GM23248 (cell line): ENCODE measurements at places on chromosomes 13 and 19.

DNA sequence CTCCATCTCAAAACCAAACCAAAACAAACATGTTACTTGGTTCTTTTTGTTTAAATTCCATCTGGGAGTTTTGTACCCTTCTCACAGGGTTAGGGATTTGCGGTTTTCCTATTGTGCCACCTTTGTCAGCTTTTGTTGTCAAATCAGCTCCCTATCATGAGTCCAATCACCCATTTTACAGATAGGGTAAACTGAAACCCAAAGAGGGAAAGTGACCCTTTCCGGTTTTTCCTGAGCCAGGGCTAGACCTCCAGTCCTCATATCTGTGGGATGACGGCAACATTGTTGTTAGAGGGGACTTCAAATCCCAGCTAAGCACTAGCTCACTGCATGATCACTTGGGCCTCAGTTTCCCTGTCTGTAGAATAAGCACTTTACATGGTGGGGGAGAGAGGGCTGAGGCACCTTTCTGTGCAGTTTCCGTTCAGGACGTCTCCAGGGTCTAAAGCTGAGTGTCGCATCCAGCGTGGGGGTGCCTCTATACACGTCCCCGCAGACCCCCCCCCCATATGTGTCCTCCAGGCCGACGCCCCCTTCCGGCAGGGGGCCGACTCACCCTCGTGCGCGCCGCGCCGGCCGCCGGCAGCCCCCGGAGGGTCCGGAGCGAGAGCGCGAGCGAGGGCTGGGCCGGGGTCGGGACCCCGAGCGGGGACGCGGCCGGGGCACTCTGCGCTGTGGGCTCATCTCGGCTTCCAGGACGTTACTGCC is 3.9 kb downstream of the CCDC194 start:
- no peak for DNase-seq

GRCh38 chr19:3321696-3322095 is 44.7 kb upstream of the NFIC start:
- no peak for DNase-seq

- peak; percentile 39 for DNase-seq
Observed at GRCh38 chr19:54179921-54180461, 7.0 kb upstream of the TMC4 start.

GRCh38 chr19:18223860-18224524 is 2.2 kb downstream of the PDE4C start:
- no peak for DNase-seq

- DNase-seq = no peak
Observed at GRCh38 chr13:79614250-79614918, 133.4 kb downstream of the NDFIP2 start.

GRCh38 chr13:76723551-76724232 is 162.5 kb downstream of the KCTD12 start:
- DNase-seq = peak; percentile 95

- DNase-seq = no peak
Observed at GRCh38 chr19:18086590-18087138, at the start of gene IL12RB1. Gene IL12RB1, minus strand, starts transcription at chr19:18086934. Its CDS starts 111 bp downstream, at chr19:18086823.

DNA sequence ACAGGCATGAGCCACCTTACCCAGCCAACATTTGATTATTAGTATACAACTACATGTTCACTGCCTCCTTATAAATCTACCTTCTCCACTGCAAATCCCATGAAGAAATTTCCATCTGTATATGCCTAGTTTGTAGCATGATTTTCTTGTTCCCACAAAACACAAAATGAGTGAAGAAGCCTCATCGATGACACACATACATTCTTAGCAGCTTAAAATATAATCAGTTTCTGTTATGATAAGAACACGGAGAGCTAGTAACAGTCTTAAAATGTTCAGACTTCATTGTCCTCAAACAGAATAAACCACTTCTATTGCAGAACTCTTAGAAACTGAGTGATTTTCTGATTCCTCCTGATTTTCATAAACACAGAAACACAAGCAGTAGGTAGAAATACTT is 740.5 kb downstream of the PCDH9 start:
- DNase-seq = no peak

DNA sequence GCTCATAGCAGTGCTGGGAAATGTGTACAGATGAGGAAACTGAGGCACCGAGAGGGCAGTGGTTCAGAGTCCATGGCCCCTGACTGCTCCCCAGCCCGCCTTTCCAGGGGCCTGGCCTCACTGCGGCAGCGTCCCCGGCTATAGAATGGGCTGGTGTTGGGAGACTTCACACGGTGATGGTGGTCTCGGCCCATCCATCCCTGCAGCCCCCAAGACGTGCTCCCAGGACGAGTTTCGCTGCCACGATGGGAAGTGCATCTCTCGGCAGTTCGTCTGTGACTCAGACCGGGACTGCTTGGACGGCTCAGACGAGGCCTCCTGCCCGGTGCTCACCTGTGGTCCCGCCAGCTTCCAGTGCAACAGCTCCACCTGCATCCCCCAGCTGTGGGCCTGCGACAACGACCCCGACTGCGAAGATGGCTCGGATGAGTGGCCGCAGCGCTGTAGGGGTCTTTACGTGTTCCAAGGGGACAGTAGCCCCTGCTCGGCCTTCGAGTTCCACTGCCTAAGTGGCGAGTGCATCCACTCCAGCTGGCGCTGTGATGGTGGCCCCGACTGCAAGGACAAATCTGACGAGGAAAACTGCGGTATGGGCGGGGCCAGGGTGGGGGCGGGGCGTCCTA is 15.9 kb downstream of the LDLR start:
- DNase-seq = no peak

DNA sequence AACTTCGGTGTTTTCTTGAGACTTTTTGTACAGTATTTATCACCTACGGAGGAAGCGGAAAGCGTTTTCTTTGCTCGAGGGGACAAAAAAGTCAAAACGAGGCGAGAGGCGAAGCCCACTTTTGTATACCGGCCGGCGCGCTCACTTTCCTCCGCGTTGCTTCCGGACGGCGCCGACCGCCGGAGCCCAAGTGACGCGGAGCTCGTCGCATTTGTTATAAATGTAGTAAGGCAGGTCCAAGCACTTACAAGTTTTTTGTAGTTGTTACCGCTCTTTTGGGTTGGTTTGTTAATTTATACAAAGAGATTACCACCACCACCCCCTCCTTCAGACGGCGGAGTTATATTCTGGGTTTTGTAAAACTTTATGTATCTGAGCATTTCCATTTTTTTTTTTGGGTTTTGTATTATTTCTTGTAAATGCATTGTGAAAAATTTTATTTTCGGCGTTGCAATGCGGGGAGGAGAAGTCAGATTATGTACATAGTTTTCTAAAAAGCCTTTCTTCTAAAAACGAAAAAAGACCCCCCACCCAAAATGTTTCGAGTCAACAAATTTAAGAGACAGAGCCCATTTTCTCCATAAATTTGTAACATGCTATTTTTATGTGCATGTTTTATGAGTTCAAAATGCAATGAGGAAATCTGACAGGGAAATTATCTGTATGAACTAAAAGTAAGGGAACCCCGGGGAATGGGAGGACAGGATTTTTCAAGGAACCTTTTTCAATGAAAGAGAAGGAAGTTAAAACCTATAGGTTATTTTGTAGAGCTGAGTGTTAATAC is 2.3 kb downstream of the SOX1 start:
- DNase-seq = no peak

DNA sequence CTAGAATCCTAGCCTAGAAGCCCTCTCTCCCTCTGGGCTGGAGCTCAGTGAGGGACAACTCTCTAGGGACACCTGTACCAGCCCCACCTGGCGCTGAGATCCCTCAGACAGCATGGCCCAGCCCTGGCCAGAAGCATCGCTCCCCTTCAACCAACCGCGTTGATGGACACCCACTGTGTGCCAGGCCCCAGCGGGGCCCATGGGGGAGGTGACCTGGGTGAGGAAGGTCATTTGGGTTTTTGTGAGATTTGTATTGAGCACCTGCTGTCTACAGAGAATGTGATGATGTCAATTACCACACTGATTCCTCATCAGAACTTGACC is 9.2 kb upstream of the ARRDC2 start:
- DNase-seq = no peak

DNA sequence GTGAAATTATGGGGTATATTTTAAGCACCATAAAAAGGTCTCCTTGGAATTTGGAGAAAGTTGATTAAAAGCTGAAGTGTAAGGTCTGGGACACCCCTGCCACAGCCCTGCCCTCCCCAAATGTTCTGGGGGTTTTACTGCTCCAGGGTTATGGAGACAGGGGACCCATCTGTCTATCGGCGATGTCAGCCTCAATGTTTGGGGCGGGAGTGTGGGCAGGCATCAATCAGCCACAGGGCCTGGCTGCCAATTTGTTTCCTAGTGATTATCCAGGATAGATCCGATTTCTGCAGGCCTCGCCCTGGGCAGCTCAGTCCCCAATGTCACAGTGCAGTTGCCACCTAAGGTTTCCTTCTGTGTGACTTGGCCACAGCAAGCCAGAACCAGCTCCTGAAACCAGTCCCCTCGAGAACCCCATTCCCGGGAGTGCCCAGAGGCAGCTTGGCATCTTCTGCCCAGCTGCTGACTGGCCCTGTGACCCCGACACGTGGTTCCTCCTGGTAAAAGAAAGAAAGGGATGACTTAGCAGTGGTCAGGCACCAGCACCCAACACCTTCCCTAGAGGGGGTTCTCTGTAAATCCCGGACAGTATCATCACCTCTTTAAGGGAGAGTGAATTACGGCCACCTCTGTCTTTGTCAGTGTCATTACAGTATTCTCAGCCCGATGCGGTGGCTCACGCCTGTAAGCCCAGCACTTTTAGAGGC is 41.6 kb downstream of the MYO9B start:
- DNase-seq = peak; percentile 28

DNA sequence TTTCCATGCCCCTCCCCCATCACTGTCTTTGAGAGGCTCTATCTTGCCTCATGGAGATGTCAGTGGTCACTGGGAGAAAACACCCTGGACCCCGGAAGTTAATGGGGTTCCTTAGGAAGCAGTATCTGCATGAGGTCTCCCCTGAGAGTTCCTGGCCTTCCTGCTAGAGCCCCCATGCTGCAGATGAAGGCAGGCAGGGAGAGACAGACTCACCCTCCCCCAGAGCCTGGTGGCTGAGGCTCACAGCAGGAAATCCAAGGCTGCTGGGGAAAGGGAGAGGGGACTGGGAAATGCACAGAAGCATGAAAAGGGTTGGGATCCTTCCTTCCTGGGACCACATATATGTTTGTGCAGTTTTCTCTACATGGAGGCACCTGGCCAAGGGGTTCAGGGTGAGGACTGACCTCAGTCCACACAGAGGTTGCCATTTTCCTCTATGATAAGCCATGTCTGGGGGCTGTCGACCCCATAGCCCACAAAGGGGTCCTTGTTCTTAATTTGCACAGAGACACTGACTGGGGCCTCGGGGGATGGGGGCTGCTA is 95.4 kb downstream of the RNASEH2B start:
- no peak for DNase-seq

DNA sequence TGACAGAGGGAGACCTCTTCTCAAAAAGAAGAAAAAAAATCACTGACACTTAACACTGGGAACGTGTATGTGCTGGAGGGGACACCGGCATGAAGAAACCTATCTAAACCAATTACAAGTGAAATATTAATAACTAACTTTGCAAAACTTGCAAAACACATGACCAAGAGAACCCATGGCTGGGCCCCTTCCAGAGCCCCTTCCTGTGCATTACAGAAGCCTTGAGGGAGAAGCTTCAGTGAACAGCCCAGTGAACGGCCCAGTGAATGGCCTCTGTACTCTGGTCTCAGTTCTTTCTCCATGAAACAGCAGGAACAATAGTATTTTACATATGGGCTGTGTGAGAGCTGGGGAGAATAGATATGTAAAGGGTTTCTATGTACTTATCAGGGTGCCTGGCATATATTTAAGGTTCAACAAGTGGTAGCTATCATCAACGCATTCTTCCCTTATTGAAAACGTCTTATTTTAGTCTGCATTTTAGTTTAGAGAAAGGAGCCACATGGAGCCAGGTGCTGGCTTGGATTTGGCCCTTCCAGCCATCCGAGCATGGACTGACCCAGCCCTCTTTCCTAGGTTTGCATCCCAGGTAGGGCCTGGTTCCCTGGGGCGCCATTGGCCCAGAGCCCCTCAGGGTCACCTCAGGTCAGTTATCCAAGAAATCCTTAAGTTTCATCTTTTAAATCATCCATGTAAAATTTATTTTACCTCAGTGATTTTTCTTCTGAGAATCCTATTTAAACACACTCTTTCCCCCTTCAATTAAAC is 54.5 kb downstream of the CCDC70 start:
- no peak for DNase-seq

GRCh38 chr13:23792680-23793079 is 96.5 kb downstream of the MIPEP start:
- DNase-seq = no peak

DNA sequence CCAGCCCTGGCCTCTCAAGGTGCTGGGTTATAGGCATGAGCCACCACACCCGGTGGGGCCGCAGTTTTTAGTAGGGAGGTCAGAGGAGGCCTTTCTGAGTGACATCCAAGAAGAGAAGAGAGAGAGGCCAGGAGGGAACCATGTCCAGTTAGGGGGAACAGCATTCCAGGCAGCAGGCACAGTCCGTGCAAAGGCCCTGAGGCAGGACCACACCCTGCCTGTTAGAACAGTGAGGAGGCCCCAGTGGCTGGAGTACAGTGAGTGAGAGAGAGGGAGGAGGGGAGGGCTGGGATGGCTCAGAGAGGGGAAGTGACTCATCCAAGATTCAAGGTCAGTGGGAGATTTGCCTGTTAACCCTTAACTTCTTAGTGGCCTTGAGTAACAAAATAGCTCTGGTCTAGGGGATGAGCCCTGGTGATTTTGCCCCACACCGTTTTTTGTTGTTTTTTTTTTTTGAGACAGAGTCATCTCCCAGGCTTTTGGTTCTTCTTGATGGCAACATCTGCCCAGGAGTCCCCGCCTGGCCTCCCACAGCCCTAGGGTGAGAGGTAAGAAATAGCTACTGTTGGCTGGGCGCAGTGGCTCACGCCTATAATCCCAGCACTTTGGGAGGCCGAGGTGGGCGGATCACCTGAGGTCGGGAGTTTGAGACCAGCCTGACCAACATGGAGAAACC is 2.7 kb upstream of the PLIN3 start:
- peak; percentile 97 for DNase-seq

- no peak for DNase-seq
Observed at GRCh38 chr13:56352361-56352760, 788.4 kb upstream of the PRR20A start.

DNA sequence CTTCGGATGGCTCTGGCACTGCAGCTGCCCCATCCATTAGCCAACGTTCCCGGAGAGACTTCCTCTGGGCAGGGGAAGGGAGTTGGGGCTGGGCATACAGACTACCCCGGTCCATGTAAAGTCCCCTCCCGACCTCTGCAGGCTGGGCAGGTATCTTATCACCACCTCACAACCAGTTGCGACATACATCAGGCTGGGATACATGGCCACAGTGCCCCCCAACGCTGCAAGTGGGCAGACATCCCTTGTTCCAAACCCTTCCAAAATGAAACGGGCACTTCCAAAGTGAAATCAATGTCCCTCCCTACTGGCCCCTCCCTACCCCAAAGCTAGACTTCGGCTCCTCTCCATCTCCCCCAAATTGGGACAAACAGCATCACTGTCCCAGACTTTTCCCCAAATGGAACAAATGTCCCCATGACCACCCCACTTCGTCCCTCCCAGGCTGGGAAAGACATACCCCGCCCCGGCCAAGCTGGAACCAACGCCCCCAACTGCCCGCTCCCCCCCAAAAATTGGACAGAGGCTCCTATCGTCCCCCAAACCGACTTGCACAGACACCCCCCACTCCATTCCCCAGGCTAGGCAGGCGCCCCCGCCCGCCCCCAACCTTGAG is 5.0 kb downstream of the PALM3 start:
- DNase-seq = no peak

GRCh38 chr19:41564515-41565378 is 11.2 kb upstream of the CEACAM21 start:
- peak; percentile 47 for DNase-seq

GRCh38 chr13:22800526-22801401 is 380.0 kb upstream of the SGCG start:
- DNase-seq = peak; percentile 28
